GM19239 (cell line): ENCODE measurements at places on chromosomes 2 and 18.

DNA sequence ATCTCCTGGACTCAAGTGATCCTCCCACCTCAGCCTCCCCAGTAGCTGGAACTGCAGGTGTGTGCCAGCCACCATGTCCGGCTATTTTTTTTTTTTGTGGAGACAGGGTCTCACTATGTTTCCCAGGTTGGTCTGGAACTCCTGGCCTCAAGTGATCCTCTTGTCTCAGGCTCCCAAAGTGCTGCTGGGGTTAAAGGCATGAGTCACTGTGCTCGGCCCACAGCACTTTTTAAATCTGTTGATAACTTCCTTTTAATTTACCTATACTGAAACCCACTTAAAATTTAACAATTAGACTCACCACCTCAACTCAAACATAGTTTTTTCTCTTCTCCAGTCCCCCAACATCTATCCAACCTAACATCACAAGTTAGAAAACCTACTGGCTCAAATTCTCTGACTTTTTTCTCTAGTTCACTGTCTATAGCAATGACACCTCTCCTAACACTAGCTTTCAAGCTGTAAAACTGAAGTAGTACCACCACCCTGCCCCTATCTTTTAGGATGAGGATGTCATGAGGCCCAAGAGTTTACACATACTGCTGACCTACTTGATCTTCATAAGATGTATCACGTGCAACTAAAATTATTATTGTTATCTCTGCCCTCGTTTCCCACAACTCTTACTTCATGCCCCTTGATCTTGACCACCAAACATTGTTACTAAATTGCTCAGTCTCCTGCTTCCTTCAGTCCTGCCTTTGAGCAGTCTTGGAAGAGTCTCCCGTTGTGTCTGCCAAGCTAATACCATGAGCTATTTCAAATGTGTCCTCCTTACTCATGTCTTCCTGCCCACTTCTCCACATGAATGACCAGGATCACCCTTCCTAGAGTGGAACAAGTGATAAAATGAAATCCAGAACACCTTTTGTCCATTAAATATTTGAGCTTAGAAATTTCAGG is 142.3 kb upstream of the ZFP36L2 start:
- no peak for DNase-seq

DNA sequence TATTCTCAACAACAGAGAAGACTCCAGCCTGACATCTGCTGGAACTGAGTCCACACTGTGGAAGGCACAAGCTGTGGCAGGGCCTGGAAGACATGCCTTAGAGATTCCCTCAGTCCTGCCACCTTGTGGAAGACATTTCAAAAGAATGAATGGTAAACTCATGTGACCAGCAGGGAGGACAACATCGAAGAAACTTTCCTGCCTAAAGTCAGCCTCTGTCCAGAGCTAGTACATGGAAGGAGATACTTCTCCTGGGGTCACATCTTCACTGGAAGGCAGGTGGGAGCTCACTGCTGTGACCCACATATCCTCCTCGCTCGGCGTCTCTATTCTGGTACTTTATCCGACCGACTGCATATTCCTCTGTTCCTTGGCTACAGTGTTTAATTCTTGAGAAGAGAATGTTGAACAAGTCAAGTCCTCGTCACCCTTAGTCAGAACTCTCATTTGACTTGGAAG is 59.5 kb downstream of the PUM2 start:
- peak; percentile 2 for DNase-seq

DNA sequence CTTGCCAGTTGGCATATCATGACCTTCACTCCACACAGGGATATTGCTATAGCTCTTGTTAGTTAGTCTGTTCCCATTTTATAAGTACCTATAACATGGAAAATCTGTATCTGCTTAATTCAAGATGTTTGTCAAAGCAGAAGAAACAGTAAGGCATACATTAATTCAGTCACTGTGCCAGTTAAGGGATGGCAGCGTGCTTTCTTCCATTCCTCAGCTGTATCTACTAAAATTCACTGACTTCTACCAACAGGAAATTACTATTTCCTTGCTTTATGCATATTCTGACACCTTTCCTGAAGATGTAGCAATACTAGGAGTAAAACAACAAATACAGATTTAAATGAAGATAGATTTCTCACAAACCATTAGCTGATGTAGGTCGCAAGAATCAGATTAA is 59.9 kb downstream of the RNF152 start:
- DNase-seq = no peak

GRCh38 chr2:234823877-234824376 is 127.9 kb upstream of the SH3BP4 start:
- no peak for DNase-seq

DNA sequence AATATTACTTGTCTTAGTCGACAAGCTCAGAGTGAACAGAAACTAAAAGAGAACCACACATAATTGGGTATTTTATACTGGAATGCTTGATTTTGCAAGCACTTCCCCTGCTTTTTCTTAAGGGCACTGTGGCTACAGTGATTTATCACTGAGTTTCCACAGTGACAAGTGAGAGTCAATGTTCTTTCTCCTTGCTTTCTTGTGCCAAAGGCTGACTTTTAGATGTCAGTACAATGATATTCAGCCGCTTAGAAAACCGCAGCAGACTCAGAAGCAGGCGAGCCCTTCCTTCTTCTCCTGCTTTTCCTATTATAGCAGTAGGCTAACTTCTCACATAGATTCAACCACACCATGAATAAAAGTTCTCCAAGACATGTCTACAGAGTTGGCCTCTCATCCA is 1603.6 kb upstream of the NXPH2 start:
- DNase-seq = no peak

GRCh38 chr2:156630579-156631337 is 194.6 kb downstream of the GPD2 start:
- DNase-seq = no peak

GRCh38 chr18:79607361-79607952 is 72.1 kb upstream of the CTDP1 start:
- no peak for DNase-seq

DNA sequence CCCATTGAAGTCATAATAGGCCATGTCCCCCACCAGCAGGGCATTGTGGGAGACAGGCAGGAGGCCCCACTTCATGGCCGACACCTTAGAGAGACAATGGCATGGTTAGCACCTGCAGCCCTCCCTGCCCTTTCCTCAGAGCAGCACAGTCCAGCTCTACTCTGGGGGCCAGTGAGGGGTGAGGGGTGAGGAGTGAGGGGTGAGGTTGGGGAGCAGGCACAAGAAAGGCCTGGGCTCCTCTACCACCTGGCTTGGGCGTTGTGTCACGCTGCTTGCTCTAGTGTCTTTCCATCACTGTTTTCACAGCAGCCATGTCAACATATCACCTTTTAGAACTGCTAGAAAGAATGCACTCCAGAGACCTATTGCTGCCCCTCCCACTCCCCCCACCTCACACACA is 77.2 kb downstream of the ADD2 start:
- DNase-seq = no peak

DNA sequence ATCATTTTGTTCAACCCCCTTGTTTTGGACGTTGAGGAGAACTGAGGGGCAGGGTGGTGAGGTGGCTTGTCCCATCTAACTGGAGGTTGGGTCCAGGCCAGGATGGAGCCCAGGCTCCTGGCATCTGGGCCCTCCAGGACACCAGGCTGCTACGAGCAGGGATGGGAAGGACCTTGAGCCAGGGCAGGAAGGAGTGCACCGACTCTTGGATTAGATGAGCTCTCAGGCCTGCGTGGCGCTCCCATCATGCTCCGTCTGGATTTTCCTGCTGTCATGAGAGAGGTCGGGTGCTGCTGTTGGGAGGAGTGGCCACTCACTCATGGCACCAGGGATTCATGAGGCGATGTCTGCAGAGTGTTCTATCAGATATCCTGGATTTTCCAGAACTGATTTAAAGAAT is 18.3 kb upstream of the ALLC start:
- DNase-seq = no peak

DNA sequence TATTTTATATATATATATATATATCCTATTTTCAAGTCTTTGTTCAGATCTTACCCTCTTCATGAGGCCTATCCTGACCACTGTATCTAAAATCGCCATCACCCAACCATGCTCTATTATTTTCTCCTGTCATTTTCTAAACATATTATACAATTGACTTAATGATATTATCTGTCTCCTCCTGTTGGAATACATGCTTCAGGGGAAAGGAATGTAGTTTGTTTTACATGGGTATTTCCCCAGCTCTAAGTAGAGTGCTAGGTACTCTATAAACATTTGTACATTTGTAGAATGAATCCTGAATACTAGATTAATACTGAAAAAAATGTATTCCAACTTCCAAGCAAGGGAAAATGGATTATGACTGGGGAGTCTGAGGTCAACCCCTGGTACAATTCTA is 26.2 kb downstream of the TTC21B start:
- no peak for DNase-seq

- DNase-seq = no peak
Observed at GRCh38 chr2:55837073-55837472, 86.5 kb downstream of the EFEMP1 start.

DNA sequence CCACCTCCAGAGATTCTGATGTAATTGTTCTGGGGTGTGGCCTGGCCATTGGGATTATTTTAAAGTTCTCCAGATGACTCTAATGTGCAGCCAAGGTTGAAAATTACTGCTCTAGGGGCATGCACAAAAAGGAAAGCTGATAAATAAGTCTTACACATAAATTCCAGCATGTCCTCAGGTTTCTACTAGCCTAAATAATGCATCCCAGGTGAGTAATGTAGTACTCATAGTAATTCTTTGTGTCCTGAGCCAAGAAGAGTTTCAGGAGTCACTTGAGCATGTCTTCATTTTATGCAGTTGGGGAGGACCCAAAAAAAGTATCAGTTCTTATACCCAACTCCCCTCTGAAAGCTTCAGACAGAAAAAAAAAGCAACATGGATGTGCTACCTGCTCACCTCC is 130.1 kb upstream of the SP5 start:
- no peak for DNase-seq

- no peak for DNase-seq
Observed at GRCh38 chr2:68723181-68723580, 11.4 kb upstream of the ARHGAP25 start.

- DNase-seq = no peak
Observed at GRCh38 chr18:73653251-73653650, 494.4 kb downstream of the FBXO15 start.

DNA sequence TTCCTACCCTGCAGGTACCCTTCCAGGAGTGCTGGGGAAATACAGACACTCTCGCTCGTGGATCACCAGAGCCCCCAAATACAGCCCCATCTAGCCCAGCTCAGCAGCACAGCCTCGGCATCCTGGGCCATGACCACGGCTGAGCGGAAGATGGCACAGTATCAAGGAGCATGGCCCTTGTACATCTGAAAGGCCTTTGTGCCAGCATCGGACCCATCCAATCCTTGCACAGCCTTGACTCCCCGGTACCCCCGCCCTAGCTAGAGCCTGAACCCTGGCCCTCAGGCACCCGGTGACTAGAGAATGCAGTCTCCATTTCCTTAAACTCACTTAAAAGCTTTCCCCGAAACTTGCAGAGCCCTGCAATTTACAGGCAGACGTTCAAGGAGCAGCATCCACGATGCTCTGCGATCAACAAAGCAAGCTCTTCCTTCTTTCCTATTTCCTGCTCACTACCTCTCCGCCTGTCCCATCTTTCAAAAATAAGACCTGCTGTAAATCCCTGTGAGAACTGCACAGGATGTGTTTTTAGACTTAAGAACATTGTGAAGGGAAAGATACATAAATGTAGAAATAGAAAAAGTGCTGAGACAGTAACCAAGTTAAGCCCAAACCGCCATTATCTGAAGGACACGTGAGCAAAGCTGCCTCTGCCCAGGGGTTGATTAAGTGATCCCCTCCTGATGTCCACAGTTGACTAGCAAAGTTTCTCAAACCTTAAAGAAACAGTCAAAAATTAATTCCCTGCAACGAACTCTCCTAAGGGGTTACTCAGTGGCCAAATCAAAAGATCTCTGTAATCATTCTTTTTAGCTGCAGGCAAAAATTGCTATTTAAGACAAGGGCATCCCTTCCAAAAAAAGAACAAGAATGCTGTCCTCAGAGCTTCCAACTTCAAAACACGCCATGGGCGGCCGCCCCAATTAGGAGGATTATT is 48.5 kb downstream of the ZNF516 start:
- no peak for DNase-seq

DNA sequence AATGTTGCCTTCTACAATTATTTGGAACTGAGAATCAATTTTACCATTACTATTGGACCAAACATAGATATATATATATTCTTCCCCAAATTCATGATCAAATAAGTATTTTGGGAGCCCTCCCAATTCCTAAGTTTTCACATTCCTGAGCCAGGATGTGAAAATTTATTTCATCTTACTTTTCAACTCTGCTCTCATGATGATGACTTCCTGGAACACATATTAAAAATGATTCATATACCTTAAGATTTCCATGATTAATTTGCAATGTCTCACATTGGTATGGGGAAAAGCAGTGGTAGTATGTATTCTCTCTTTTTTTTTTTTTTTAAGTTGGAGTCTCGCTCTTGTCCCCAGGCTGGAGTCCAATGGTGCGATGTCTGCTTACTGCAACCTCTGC is 596.1 kb upstream of the ZEB2 start:
- DNase-seq = no peak

DNA sequence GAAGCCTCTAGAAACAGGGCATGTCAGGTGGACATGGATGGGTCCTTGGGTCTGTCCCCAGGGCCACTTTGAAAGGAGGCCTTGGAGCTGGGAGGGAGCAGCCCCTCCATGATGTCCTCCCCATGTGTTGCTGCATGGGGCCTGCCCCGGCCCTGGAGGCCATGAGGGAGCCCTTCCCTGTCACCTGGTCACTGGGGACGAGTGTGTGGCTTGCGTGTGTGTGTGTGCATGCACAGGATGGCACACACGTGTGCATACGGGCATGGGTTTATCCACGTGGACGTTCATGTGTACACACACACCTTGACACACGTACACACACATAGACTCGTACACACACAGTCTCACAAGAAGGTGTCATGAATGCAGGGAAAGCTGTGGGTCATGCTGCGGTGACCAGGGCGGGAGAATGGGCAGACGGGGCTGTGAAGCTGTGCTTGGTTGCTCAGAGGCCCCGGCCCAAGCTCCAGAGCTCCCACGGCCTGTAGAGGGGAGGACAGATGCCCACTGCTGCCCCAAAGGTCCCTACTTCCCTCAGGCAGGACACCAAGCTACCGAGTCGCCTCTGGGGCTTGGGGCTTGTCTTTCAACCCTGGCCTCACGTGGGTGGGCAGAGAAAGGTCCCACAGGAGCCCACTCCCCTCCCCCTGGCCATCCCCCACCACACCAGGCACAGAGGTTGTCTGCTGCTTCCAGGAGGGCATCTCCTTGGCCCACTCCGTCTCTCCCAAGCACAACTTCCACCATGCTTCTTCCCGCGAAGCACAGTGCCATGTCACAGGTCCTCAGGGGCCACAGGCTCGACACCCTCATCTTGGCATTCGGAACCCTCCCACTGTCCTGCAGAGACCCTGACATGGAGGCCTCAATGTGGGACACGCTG is 42.3 kb upstream of the GPC1 start:
- no peak for DNase-seq

DNA sequence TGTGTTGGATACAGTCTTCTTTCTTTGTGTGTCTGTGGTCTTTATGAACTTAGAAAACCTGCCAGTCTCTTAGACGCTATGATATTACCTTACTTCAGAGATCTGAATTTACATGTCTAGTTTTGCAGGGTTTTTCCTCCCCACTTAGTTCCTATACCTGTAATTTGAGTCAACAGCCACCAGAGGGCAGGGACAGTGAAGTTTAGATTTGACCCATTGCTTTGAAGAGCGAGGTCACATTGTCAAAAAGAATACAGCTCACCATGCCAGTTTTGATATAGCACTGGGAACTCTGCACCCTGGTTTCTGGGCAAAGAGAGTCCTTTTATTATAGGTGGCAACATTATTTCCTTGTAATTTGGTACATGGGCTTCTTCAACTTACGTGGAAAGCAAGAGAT is 102.3 kb downstream of the MAPK4 start:
- no peak for DNase-seq
